NCI-H1105 (cell line): ENCODE measurements at places on chromosomes 2 and 18.

DNA sequence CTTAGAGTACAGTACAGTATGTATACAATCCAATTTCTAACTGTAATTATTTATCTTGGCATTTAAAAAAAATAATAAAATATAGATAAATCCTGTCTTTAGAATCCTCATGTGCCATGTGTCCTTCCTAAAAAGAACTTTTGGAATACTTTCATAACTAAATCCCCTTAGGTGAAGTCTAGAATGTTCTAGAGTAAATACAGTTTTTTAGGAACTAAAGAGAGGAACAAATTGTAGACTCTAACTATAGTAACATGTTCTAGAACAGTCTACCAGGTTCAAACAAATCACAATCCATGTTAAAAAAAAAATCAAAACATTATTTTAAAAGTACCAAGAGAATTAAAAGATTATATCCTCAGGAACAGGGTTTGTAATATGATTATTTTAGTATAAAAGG, 80.6 kb upstream of the CCDC141 start:
- no peak for DNase-seq

GRCh38 chr2:120767486-120768005, 31.9 kb downstream of the GLI2 start:
- no peak for DNase-seq

GRCh38 chr2:158091647-158092046, 10.0 kb upstream of the UPP2 start:
- DNase-seq: no peak

GRCh38 chr2:234478121-234478858, 18.6 kb downstream of the ARL4C start:
- DNase-seq: no peak

DNA sequence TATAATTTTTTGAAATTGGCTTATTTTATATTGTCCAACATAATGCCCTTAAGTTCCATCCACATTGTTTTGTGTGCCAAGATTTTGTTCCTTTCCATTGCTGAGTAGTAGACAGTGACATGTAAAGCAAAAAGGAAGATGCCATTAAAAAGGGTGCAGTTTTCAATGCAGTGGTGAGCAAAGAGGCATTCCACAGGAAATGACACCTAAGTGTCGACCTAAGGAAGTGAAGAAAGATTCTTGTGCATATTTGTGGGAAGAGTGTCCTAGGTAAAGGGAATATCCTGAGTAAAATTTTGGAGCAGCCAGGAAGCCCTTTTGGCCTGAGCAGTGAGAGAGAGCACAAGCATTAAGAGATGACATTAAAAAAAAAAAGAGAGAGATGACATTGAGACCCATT, 1099.9 kb downstream of the DPP10 start:
- no peak for DNase-seq

DNA sequence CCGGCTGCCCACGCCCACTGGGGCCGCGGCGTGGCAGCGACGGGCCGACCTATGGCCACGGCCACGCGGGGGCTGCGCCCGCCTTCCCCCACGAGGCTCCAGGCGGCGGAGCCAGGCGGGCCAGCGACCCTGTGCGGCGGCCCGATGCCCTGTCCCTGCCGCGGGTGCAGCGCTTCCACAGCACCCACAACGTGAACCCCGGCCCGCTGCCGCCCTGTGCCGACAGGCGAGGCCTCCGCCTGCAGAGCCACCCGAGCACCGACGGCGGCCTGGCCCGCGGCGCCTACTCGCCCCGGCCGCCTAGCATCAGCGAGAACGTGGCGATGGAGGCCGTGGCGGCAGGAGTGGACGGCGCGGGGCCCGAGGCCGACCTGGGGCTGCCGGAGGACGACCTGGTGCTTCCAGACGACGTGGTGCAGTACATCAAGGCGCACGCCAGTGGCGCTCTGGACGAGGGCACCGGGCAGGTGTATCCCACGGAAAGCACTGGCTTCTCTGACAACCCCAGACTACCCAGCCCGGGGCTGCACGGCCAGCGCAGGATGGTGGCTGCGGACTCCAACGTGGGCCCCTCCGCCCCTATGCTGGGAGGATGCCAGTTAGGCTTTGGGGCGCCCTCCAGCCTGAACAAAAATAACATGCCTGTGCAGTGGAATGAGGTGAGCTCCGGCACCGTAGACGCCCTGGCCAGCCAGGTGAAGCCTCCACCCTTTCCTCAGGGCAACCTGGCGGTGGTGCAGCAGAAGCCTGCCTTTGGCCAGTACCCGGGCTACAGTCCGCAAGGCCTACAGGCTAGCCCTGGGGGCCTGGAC, 253.2 kb downstream of the GLI2 start:
- no peak for DNase-seq

DNA sequence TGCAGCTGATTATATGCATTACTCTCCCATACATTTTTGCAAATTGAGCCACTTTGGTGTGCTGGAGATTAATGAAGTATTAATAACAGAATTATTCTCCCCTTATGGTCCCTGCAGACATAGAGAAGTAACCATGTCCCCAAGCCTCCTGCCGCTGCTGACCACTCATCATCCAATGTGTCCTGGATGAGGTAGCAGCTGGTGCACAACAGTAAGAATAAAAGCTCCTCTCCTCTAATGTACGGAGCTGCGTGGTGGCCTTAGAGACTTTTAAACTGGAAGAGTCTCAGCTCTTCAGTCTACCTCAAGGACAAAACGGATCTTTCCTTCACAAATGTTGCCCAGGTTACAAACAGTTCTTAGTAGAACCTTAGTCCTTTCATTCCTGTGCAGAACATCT, 37.7 kb downstream of the TPO start:
- DNase-seq: no peak

DNA sequence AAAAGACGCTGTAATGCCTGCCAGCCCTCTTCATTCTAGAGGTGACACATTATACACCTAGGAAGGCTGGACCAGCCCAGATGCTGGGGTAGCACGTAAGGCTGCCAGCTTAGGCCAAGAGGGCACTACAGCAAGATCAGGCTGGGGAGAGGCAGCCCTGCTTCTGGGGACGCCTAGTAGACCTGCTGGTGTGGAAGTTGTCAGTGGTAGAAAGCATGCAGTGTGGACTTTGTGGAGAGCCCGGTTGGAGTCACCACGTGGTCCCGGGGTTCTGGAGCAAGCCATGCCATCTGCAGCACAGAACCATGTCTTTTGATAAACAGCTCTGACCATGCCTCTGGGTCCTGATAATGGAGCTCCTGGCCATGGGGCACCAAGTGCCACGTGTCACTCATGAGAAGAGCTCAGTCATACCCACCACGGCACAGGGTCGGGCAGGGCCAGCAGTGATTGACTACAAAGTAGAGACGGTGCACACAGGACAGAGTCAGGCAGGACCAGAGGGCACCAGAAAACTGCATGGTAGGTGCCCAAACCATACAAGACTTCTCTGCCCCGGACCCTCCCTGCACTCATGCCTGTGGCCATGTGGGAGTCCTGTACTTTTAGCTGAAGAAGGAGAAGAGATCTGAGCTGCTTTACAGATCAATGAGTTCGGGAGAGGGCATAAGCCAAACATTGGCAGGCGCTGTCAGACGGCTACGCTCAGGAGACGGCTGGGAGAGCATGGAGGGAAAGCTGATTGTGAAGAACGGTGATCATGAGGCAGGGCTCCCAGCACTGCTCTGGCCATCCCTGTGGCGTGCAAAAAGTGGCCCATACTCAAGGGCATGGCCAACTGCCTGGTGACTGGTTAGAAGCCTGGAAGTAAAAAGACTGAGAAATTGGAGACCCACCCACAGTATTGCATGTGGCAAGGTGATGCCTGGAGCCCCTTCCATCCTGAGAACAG, 114.9 kb downstream of the EIPR1 start:
- no peak for DNase-seq

DNA sequence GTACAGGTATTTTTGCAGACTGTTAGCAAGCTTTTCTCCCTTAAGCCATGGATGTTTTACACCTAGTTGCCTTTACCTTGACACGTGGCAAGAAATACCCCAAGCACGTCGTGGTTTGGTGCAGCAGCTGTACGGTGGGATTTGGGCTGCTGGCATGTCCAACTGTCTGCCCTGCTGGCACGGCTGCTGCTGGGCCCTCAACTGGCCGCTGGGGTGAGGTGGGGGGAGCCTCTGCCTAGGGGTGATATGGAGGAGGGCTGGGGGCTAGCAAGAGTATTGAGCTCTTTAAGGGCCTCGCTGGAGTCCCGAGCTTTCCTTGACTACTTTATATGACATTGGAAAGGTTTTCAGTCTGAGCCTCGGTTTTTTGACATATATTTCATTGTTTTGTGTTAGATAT, 41.6 kb downstream of the LPIN1 start:
- no peak for DNase-seq

DNA sequence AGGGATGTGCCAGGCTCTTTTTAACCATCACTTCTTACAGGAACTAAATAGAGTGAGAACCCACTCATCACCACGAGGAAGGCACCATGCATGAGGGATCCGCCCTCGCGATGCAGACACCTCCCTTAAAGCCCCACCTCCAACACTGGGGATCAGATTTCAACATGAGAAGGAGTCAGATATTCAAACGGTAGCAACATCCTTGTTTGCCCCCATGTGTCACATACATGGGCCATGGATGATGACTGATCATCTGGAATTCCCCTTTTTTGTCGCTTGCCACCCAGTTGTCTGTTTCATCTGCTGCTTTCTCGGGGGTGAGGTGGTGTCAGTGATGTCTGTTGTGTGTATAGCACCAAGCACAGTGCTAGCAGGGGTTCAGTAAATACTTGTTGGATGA, 57.9 kb downstream of the NCK2 start:
- DNase-seq: no peak

GRCh38 chr2:195049372-195050031, 607.5 kb upstream of the SLC39A10 start:
- no peak for DNase-seq

GRCh38 chr2:11175293-11175795, 20.1 kb downstream of the SLC66A3 start:
- DNase-seq: no peak

DNA sequence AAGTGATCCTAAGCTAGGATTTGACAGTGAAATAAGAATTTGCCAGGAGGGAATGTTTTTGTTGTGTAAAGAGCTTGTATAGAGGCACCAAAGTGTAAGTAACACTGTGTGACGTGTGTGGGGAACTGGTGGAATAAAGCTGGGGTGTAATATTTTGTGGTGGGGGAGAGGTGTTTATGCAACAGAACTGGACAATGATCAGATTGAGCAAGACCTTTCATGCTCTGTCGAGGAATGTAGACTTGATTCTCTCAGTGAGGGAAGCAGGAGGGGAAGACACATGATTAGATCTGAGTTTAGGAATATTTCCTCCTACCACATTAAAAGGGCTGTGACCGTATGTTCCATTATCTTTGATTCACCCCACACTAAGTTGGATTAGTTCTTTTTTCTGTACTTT, 43.6 kb downstream of the EFEMP1 start:
- no peak for DNase-seq

GRCh38 chr2:240996161-240996833, 2.1 kb upstream of the SNED1 start:
- no peak for DNase-seq
